D341Med (cell line): ENCODE measurements at places on chromosomes 4 and X.

DNA sequence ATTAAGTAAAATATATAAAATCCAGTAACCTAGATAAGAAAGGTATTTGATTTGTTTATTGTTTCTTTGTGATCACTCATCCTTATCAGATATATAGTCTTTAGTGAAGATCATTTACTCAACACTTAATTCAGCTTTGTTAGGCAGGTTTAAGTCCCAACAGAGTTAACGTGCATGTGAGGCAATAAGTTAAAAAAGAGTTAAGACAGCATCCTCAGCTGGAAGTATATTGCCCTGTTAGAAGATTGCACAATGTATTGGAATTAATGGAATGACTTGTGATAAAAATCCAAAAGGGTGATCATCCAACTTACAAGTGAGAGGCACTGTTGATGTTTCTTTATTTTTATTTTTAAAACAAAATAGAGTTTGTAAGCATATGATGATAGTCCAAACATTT, 1162.1 kb downstream of the RAPGEF2 start:
- DNase-seq, result no peak

DNA sequence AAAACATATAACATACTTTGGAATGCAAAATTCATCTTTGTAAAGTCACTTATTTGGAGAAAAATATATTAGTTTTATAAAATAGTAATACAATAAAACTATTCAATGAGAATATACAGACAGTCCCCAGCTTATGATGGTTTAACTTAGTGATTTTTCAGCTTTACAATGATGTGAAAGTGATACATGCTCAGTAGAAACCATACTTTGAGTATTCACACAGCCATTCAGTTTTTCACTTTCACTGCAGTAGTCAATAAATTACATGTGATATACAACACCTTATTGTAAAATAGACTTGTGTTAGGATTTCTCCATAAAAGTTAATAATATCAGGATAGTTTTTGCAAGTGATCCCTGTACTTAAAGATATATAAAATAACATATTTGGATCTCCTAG, 436.0 kb downstream of the CENPC start:
- no peak for DNase-seq

GRCh38 chr4:85740431-85740861, 265.5 kb downstream of the ARHGAP24 start:
- DNase-seq, result no peak

DNA sequence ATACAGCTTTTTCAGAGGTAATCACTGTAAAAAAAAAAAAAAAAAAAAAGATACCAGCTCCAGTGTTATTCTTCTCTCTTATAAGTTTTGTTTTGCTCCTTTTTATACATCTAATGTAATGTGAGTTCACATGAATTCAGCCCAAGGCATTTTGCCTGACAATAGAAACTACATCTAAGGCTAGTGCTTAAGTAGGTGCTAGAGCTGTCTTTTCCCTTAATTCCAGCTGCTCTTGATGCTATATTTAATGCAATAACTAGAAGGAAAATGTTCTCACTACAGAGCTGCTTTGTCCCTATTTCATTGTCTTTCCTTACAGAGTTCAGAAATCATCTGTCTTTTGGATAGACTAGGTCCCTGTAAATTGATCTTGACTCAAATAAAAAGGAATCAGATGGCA, 150.1 kb downstream of the NAA11 start:
- DNase-seq, result no peak
